NCI-H1048 (cell line): ENCODE measurements at places on chromosomes 2 and 18.

GRCh38 chr2:74250189-74250631 lies 51.8 kb downstream of the MTHFD2 start:
- no peak for DNase-seq

- no peak for DNase-seq
Observed at GRCh38 chr2:26609839-26610277, 31.3 kb downstream of the CIB4 start.

- DNase-seq = no peak
Observed at GRCh38 chr2:160838147-160838546, 322.1 kb upstream of the TANK start.

- DNase-seq = no peak
Observed at GRCh38 chr2:55931281-55931680, 7.7 kb upstream of the EFEMP1 start.

GRCh38 chr18:25459814-25460213 lies 107.8 kb upstream of the ZNF521 start:
- no peak for DNase-seq
